ENCODE measurements at places on chromosomes 11 and 22. TPM values are rescaled to one million over a fixed set of nuclear protein-coding genes. Genes with fewer than 3 reads are reported as not detected.

Gene FAM111B
- not detected for total RNA-seq

Gene C11orf65
- not detected for total RNA-seq

DNA sequence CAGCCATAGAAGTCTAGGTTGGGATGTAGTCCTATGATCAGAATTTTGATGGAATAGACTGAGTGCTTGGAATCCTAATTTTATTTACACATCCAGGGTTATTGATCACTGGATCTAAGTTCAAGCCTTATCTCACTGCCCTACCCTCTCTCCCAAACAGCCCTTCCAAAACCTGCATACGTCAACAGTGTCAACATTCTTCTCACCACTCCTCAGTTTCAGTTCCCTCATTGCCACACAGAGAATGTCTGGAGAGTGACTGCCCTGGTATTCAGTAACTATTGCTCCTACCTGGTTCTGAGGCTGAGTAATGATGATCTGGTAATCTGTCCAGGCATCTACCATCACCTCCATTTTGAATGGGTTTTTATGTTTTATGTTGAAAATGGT lies 60.0 kb downstream of the GLYATL1 start:
- H3K4me1 ChIP-seq: no peaks in the 10 kb centered on the region
- no peak overlapping the region for H3K4me3 ChIP-seq
- H3K27ac ChIP-seq: no peak overlapping the region

DNA sequence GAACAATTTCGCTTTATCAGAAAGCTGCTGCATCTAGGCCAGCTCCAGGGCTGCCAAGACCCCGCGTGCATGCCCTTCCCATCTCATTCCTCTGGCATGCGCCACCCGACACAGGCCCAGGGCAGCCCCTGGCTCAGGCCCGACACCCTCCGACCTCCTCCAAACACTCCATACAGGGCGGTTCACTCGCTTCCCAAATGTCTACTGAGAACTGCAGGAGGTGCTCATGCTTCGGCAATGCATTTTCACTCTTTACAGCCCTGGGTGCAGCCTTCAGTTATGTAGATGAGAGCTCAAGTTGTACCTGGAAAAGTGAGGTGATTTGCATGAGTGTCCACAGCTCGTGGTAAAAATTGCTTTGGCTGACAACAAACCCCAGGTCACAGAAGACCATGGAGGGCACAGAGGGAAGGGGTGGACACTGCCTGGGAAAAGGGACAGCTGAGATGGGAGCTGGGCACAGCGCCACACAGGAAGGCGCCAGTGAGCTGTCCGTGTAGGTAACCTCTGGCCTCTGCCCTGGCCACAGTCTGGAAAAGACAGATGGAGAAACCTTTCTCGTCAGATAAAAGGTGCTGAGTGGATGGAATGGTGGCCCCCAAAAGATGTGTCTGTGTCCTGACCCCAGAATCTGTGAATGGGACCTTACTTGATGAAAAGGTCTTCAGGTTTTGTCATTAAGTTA lies 1351.9 kb downstream of the BRD1 start:
- H3K27me3 ChIP-seq: no peaks in the 10 kb centered on the region
- no peak overlapping the region for H3K4me3 ChIP-seq
- H3K27ac ChIP-seq: no peak overlapping the region

Gene INPP5J
- total RNA-seq: 4.7 TPM

- no peaks in the 10 kb centered on the region for H3K36me3 ChIP-seq
- H3K27ac ChIP-seq: no peak overlapping the region
- no peaks in the 10 kb centered on the region for H3K4me1 ChIP-seq
- no peaks in the 10 kb centered on the region for H3K27me3 ChIP-seq
- H3K4me3 ChIP-seq: no peak overlapping the region
Observed at GRCh38 chr11:92131289-92131865, 93.2 kb upstream of the FAT3 start.

Gene FZD4
- total RNA-seq: 48.4 TPM

- H3K4me1 ChIP-seq: no peaks in the 10 kb centered on the region
- no peaks in the 10 kb centered on the region for H3K36me3 ChIP-seq
- DNase-seq: no peak
- H3K4me3 ChIP-seq: no peak overlapping the region
Observed at GRCh38 chr22:50613291-50613981, 12.8 kb downstream of the MAPK8IP2 start.

GRCh38 chr22:26648011-26648497 lies 9.3 kb upstream of the MIAT start:
- no peak overlapping the region for H3K27ac ChIP-seq
- no peaks in the 10 kb centered on the region for H3K27me3 ChIP-seq
- H3K4me1 ChIP-seq: no peaks in the 10 kb centered on the region
- DNase-seq: no peak
- no peaks in the 10 kb centered on the region for H3K36me3 ChIP-seq

DNA sequence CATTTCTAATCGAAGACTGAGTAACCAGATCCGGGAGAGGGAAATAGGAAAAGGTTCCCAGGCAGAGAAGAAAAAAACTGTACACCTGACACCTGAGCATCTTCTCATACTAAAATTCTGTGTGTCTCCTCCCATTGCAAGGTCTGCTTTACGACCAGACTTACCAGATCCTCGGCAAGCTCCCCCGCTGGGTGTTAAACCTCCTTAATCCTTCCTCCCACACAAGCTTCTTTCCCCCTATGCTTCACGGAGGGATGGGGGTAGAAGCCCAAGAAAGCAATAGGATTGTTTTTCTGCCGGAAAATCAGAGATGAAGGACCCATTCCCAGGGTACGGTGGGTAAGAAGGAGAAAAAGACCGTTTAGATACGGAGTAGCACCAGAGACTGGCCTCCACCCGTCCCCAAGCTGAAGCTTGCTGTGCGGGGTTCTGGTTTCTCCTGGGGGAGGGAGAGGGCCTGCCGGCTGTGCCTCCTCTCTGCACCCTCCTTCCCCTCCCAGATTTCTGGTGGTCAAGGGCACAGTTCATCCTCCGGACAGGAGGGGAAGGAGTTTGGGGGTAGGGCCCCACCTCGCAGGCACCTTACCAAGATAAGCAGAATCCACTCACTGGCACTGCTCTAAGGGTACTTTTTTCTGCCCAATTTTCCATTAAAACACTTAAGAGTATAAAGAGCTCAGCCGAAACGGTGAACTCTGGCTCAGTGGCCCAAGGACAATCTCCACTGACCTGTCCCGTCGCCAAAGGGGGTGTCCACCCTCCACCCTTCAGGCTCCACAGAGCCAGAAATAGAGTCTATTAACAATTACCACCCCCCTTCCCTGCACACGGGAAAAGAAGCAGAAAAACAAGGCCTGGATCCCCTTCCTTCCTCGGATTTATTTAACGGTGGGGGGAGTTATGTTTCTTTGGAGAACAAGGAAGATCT lies 1.2 kb downstream of the TOB2 start:
- peak overlapping the region; percentile 79 for H3K4me3 ChIP-seq
- H3K36me3 ChIP-seq: no peaks in the 10 kb centered on the region
- H3K27ac ChIP-seq: peak overlapping the region; percentile 99
- H3K4me1 ChIP-seq: no peaks in the 10 kb centered on the region
- no peaks in the 10 kb centered on the region for H3K27me3 ChIP-seq

DNA sequence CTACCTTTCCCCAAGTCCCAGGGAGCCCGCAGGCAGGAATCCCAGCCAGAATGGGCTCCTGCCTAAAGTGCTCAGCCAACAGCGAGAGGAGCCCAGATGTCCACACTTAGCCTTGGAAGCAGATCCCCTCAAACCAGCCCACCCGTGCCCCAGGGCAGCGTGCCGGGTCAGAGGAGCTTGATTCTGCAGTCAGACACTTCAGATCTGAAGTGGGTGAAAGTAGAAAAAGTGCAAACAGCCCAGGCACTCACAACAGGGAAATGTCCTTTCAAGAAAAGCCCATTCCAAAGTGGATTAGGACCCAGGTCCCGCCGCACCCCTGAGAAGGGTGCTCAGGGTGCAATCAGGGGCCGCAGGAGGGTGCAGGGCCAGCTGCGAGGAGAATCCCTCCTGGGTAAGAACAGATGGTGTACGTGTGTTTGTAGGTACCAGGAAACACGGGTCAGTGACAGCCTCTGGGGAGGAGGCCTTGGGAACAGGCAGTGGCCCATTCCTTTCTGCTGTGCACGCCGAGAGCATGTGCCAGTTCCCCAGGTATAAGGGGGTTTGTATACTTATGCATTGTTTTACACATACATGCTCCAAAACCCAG lies 17.7 kb downstream of the ELFN2 start:
- H3K36me3 ChIP-seq: no peaks in the 10 kb centered on the region
- no peaks in the 10 kb centered on the region for H3K4me1 ChIP-seq
- no peaks in the 10 kb centered on the region for H3K27me3 ChIP-seq
- no peak overlapping the region for H3K4me3 ChIP-seq
- no peak for DNase-seq

GRCh38 chr11:58039589-58039988 lies 8.8 kb downstream of the OR6Q1 start:
- H3K4me3 ChIP-seq: no peak overlapping the region
- H3K27ac ChIP-seq: no peak overlapping the region
- H3K4me1 ChIP-seq: no peaks in the 10 kb centered on the region
- DNase-seq: no peak
- H3K36me3 ChIP-seq: no peaks in the 10 kb centered on the region
- H3K27me3 ChIP-seq: no peaks in the 10 kb centered on the region

DNA sequence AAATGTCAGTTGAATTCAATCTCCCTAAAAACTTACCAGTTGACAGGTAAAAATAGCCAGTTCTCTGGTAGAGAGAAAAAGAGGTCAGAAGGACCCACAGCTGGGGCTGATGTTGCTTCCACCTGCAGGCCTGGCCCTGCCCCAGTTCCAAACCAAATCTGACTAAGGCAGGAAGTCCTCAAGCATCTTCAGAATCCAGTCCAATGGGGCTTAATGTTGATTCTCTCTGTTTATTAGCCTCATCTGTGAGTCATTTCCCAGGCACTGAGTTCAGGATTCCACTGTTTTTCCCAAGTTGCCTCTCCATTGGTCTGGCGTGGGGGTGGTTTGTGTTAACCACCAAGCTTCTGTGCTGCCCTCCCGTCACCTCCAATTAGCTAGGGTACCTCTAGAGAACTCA lies 601.8 kb downstream of the INSC start:
- H3K27me3 ChIP-seq: no peaks in the 10 kb centered on the region
- H3K27ac ChIP-seq: no peak overlapping the region

GRCh38 chr11:84588131-84588829 lies 1038.9 kb downstream of the DLG2 start:
- no peak overlapping the region for H3K4me3 ChIP-seq
- H3K27ac ChIP-seq: no peak overlapping the region
- H3K4me1 ChIP-seq: no peaks in the 10 kb centered on the region
- H3K36me3 ChIP-seq: no peaks in the 10 kb centered on the region
- no peaks in the 10 kb centered on the region for H3K27me3 ChIP-seq

DNA sequence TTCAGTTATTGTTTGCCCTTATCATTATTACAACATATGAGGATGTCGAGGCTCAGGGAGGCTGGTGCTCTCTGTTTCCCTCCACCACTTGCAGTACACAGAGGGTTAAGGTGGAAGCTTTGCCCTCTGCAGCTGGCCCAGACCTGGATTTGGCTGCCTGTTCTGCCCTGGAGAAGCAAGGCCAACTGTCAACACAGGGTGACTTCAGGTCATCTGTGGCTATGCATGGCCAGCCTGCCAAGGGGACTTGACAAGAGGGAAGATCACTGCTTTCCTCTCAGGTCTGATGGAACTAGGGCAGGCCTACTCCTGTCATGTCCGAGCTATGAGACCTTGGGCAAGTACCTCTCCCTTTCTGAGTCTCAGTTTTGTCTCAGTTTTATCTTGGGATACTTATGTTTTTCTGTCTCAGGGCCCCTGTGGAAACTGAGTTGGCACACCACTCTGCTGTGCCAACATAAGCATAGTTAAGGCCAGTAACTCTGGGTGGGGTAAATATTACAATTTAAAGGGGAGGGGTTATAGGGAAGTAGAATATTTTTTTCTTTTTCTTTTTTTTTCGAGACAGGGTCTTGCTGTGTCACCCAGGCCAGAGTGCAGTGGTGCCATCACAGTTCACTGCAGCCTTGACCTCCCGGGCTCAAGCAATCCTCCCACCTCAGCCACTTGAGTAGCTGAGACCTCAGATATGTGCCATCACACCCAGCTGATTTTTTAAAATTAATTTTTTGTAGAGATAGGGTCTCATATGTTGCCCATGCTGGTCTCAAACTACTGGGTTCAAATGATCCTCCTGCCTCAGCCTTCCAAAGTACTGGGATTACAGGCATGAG lies 2.4 kb upstream of the THRSP start:
- no peak for DNase-seq
- H3K4me1 ChIP-seq: no peaks in the 10 kb centered on the region
- H3K36me3 ChIP-seq: no peaks in the 10 kb centered on the region
- no peaks in the 10 kb centered on the region for H3K27me3 ChIP-seq
- H3K4me3 ChIP-seq: no peak overlapping the region

DNA sequence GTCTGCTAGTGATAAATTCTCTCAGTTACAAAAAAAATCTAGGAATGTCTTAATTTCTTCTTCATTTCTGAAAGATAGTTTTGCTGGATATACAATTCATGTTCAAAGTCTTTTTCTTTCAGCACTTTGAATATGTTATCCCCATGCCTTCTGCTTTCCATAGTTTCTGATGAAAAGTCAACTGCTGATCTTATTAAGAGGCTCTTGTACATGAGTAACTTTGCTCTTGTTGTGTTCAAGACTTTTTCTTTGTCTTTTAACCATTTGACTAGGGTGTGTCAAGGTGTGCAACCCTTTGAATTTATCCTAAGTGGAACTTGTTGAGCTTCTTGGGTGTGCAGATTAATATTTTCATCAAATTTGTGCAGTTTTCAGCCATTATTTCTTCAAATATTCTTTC lies 22.1 kb upstream of the ACCSL start:
- DNase-seq: no peak
- H3K4me1 ChIP-seq: no peaks in the 10 kb centered on the region
- H3K27me3 ChIP-seq: no peaks in the 10 kb centered on the region
- no peak overlapping the region for H3K27ac ChIP-seq
- H3K36me3 ChIP-seq: no peaks in the 10 kb centered on the region
- no peak overlapping the region for H3K4me3 ChIP-seq

- H3K27me3 ChIP-seq: no peaks in the 10 kb centered on the region
- no peaks in the 10 kb centered on the region for H3K4me1 ChIP-seq
- DNase-seq: no peak
- H3K36me3 ChIP-seq: no peaks in the 10 kb centered on the region
- no peak overlapping the region for H3K27ac ChIP-seq
- no peak overlapping the region for H3K4me3 ChIP-seq
Observed at GRCh38 chr22:31618471-31619176, 43.4 kb downstream of the PISD start.

Gene FAM180B
- not detected for total RNA-seq

DNA sequence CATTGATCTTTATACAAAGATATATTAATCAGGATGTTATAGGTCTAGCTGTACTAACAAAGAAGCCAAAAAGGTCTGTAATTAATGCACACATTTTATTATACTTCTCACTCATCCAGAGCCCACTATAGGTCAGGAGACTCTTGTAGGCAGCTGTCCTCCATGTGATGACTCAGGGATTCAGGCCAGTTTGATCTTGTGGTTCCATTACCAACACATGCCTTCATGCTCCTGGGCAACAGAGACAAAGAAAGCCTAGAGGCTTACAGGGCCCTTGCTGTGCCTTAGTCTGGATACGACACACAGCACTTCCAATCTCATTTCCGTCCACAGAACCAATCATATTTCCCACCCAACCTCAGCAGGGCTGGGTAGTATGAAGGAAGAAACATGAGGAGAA lies 150.3 kb upstream of the NCAM1 start:
- no peaks in the 10 kb centered on the region for H3K27me3 ChIP-seq
- DNase-seq: no peak
- H3K4me3 ChIP-seq: no peak overlapping the region

GRCh38 chr11:67538306-67538705 lies 15.1 kb upstream of the CABP2 start:
- no peak for DNase-seq
- H3K27ac ChIP-seq: no peak overlapping the region
- H3K36me3 ChIP-seq: no peaks in the 10 kb centered on the region
- H3K4me3 ChIP-seq: no peak overlapping the region

GRCh38 chr11:81472646-81473045 lies 1261.0 kb downstream of the FAM181B start:
- H3K27me3 ChIP-seq: no peaks in the 10 kb centered on the region
- no peaks in the 10 kb centered on the region for H3K4me1 ChIP-seq
- H3K27ac ChIP-seq: no peak overlapping the region

All from uterus (tissue), 4 donors.